NCI-H345 (cell line): ENCODE measurements at places on chromosomes 7 and 10.

- DNase-seq: no peak
These were observed 50.1 kb upstream of the ADRB1 start for GRCh38 chr10:113993489-113993991.

DNA sequence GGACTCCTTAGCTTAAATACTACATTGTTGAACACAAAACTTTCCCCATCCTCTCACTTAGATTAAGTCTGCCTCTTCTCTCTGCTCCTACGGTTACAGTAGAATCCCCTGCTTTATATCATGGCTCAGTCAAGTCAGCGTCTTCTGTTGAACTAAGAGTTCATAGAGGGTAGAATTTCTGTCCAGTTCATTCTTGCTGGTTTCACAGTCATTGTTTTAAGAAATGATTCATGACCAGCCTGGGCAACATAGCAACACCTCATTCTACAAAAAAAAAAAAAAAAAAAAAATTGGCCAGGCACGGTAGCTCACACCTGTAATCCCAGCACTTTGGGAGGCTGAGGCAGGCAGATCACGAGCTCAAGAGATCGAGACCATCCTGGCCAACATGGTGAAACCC is 3.7 kb upstream of the ZFYVE27 start:
- DNase-seq: no peak

DNA sequence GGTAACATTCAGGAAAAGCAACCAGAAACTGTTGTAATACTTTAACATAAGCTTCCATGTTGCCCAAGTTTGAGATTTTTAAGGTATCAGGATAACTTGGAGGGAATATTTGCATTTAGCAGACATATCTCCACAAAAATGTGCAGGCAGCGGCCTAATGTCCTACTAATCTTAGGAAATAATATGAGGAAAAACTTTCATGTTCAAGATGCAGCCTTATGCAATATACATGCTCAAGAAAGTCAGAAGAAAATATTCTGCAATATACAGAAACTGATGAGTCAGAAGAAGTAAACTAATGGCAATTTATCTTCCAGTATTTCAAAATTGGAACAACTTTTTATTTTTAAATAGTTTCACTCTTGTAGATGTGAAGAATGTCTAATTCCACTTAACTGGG is 463.2 kb upstream of the C7orf33 start:
- no peak for DNase-seq

DNA sequence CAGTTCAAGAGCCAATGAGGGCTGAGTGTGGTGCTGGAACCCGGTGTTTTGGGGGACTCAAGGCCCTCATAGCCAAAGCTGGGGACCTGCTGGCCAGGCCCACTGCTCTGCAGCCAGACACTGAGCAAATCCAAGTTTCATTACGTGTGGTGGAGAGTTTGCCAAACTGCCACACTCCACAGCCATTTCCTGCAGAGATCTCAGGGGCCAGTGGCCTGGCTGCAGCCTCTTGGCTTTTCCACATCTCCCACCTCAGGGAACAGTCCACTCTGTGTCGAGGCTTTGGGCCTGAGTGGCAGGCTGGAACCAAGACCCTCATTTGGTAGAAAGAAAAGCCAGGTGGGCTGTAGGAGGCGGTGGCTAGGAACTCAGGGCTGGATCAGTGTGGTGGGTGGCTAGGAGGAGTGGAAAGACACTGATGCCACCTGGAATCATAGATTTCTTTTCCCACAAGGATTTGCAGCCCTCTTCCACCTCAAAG is 3.2 kb downstream of the HOXA11 start:
- no peak for DNase-seq

DNA sequence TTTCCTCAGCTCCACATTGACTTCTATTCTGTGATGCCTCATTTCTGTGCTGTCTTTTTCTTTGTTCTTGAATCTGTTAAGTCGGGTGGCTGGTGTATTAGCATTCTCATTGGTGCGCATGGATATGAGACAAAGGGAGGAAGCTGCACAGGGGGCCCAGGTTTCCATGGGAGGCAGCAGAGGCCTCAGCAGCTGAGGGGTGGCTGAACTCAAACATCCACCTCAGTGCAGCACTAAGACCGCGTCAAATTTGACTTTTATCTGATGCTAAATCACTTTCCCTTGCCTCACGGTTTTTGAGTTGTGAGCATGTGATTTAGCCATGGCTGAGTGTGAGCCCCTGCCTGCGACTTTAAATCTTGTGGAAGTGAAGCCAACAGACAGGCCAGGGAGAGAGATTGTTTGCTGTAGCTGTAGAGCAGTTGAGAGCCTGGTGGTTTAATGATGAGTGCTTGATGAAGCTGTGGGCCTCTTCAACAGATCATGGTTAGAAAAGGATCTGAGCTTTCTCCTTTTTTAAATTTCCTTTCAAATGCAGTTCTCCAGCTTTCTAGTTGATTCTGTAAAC is 193.3 kb upstream of the ZNF804B start:
- no peak for DNase-seq

GRCh38 chr7:69190025-69190424 is 408.2 kb upstream of the AUTS2 start:
- DNase-seq: no peak

DNA sequence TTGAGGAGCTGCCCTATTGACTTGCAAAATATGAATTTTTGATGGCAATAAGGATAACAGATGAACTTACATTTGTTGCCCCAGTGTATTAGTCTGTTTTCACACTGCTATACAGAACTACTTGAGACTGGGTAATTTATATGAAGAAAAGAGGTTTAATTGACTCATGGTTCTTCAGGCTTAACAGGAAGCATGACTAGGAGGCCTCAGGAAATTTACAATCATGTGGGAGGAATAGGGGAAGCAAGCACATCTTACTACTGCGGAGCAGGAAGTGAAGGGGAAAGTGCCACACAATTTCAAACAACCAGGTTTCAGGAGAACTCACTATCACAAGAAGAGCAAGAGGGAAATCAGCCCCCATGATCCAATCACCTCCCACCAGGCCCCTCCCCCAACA is 57.9 kb downstream of the ZNF22 start:
- DNase-seq: no peak

- DNase-seq: no peak
These were observed 90.1 kb downstream of the GRM3 start for GRCh38 chr7:86733783-86734182.

DNA sequence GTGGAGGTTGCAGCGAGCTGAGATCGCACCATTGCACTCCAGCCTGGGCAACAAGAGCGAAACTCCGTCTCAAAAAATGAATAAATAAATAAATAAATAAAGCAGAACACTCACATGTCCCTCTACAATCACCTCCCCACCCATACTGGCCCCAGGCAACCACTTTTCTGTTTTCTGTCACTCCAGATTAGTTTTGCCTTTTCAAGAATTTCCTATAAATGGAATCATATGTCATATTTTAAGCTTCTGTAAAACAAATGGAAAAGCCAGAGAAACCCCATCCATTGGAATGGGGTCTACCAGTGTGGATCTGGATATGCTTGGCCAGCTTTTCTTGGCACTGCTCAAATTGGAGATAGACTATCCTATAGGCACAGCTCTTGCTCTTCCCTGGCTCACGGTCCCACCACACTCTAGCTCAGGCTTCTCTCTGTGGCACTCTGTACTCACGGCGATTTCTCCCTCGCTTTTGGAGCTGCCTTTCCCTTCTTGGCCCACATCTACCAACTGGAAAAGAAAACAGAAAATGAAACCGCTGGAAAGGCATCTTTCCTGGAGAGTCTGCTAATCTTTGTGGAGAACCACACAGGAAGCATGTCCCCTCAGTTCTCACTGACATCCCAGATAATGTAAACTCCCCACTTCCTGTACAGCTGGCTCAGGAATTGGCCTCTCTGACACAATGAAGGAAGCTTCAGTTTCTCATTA is 210.1 kb downstream of the JCAD start:
- DNase-seq: no peak

GRCh38 chr7:8913682-8914081 is 480.3 kb downstream of the NXPH1 start:
- DNase-seq: no peak

DNA sequence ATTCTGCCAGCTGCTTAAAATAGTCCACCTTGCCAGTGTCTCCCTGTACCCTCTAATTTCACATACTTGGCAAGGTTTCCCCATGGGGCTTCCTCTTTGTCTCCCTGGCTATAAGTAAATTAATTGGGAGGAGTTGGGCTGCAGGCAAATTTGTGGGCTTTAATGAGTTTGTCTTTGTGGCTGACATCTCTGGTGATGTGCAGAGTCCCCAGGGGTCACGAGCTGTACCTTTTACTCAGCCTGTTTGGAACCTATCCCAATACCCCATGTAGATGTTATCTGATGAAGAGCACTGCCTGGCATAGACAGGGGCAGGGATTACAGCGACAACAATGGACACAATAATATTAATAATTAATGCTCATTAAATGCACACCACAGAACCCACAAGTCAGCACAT is 132.5 kb downstream of the SLIT1 start:
- DNase-seq: no peak
